ENCODE measurements at places on chromosomes 11 and 22. TPM values are rescaled to one million over a fixed set of nuclear protein-coding genes. Genes with fewer than 3 reads are reported as not detected.

Gene TUBA8
- total RNA-seq = 1.4 TPM

Gene OR8G5
- not detected for total RNA-seq

Gene TMEM121B
- total RNA-seq = 0.59 TPM

Gene OR10G4
- total RNA-seq = not detected

Gene MISFA
- 2.2 TPM for total RNA-seq

- H3K4me3 ChIP-seq = no peak overlapping the region
- no peak overlapping the region for H3K27ac ChIP-seq
- no peak for DNase-seq
- H3K4me1 ChIP-seq = peaks cover 58% of the 10 kb centered on the region
- peaks cover 4% of the 10 kb centered on the region for H3K36me3 ChIP-seq
- H3K27me3 ChIP-seq = no peaks in the 10 kb centered on the region
These were observed 8.2 kb downstream of the SESN3 start for GRCh38 chr11:95222817-95223216.

DNA sequence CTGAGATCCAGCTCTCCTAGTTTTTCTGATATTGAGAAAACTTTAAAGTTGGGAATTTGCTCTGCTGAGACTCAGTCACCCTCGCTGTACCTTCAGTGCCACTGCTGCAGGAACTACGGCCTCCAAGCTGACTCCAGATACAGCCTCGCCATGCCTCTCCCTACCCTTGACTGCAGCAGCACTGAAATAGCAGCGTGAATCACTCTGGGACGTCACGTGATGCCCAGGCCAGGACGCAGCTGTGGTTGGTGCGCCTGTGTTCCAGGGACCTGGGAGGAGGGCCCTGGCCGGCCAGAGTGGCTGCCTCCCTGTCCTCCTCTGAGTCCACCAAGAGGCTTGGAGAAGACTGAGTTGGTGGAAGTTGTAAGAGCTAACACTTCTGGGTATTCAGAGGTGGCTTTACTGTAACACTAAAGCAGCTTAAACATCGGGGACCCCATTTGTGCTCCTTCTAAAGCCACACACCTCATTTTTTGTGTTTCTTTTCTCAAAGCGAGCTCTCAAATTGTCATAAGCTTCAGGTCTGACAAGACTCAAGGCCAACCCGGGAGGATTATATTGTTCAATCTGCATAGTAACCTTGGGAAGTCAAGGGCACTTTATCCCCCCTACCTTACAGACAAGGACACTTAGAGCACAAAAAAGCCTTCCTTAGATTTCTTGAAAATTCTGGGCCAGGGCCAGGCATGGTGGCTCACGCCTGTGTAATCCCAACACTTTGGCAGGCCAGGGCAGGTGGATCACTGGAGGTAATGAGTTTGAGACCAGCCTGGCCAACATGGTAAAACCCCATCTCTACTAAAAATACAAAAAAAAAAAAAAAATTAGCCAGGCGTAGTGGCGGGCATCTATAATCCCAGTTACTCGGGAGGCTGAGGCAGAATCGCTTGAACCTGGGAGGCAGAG is 4.2 kb upstream of the STIP1 start:
- peak overlapping the region; percentile 96 for H3K27ac ChIP-seq
- H3K27me3 ChIP-seq = no peaks in the 10 kb centered on the region
- H3K4me3 ChIP-seq = peak overlapping the region; percentile 68
- H3K36me3 ChIP-seq = no peaks in the 10 kb centered on the region
- peaks cover 40% of the 10 kb centered on the region for H3K4me1 ChIP-seq
- no peak for DNase-seq

- H3K4me3 ChIP-seq = no peak overlapping the region
- no peaks in the 10 kb centered on the region for H3K27me3 ChIP-seq
- no peak for DNase-seq
These were observed 16.6 kb upstream of the PHLDA2 start for GRCh38 chr11:2945757-2946287.
